GM12892 (cell line): ENCODE measurements at places on chromosomes 13 and 19.

DNA sequence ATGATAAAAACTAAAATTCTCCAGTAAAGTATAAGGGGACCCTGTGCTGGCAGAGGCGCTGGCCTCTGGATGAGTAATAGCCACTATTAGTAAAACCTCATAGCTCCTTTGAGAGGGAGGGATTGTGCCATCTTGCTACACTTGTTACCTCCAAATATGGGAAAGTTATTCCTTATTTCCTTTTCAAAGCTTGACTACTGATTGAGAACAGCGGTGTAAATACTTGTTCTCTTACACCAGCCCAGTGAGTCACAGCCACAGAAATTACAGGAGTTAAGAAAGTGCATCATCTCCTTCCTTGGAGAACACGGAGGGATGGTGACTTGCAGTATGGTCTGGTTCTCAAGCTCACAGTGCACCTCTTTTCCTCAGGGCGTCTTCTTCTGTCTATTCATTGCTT lies 379.0 kb downstream of the EFNB2 start:
- no peak for DNase-seq

GRCh38 chr19:55255618-55256423 lies 3.0 kb downstream of the PPP6R1 start:
- no peak for DNase-seq

- no peak for DNase-seq
These were observed 37.1 kb downstream of the TSHZ3 start for GRCh38 chr19:31312009-31312676.

- peak; percentile 54 for DNase-seq
These were observed at the start of gene SIGLEC6 for GRCh38 chr19:51531349-51532315. TSS of gene SIGLEC6 (minus strand) at chr19:51531670. CDS start at chr19:51531648, 22 bp downstream.

GRCh38 chr13:102584434-102584833 lies 12.4 kb upstream of the TPP2 start:
- DNase-seq, result no peak
